ENCODE measurements at places on chromosomes 11 and 22. TPM values are rescaled to one million over a fixed set of nuclear protein-coding genes. Genes with fewer than 3 reads are reported as not detected.

The MUC5B gene
- total RNA-seq, result 2.2 TPM

The TMEM191C gene
- 1.1 TPM for total RNA-seq

The GLYATL1 gene
- not detected for total RNA-seq

The EI24 gene
- 103 TPM for total RNA-seq

The SPDYC gene
- not detected for total RNA-seq

The HEPN1 gene
- total RNA-seq, result not detected

The SMTNL1 gene
- total RNA-seq, result not detected

The ART1 gene
- not detected for total RNA-seq

The GGTLC3 gene
- total RNA-seq, result not detected

The CFL1 gene
- 1,998 TPM for total RNA-seq

The ADAMTS15 gene
- 5.3 TPM for total RNA-seq

The CCT8L2 gene
- total RNA-seq, result not detected
